ENCODE measurements at places on chromosomes 2 and 18.

- no peak for DNase-seq
Observed at GRCh38 chr2:218895759-218896500, 15.3 kb downstream of the WNT10A start.

- DNase-seq: peak; percentile 19
Observed at GRCh38 chr2:160353166-160353565, 140.4 kb downstream of the RBMS1 start.

DNA sequence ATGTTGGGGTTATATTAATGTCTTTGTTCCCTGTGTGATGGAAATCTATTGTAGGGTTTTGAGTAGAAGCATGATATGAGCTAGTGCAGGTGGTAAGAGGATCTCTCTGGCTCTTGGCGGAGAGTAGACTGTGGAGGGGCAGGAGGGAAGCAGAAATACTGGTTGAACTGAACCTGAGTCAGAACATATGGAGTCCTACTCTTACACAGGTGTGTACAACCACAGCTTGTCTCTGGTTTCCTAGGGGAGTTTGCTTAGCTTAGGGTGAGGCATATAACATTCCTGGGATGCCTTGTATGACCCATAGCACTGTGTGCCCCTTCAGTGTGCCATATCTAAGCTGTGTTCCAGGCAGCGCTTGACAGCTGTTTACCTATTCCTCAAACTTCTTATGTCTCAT is 97.3 kb upstream of the GCFC2 start:
- no peak for DNase-seq

GRCh38 chr2:46837704-46838103 is 77.9 kb downstream of the MCFD2 start:
- no peak for DNase-seq

- DNase-seq: peak; percentile 30
Observed at GRCh38 chr18:50836521-50836957, 16.7 kb upstream of the MRO start.

DNA sequence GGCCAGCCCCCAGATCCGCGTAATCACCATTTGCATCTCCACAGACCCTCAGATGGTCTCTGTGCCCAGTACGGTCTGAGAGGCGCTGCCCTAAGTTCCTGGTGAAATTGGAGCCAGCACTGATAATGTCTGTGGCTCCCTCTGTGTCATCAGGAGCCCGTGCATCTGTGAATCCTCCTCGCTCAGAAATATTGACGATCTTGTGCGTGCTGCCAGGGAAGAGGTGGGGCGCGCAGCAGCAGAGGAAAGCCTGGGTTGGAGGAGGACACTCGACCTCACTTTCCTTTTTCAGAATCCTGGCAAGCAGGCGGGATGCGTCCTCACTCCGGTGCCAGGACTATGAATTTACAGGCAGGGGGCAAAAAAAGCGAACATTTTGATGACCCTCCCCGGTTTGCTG is 686.1 kb upstream of the SALL3 start:
- DNase-seq: no peak

- DNase-seq: no peak
Observed at GRCh38 chr2:43239981-43240765, 13.8 kb upstream of the ZFP36L2 start.
